Stimulated activated CD8-positive, alpha-beta memory T cell treated with anti-CD3 and anti-CD28 coated beads, Interleukin-2, amount 100 ng/mL, for 1 hour (primary cell): ENCODE measurements at places on chromosomes 7 and 10.

DNA sequence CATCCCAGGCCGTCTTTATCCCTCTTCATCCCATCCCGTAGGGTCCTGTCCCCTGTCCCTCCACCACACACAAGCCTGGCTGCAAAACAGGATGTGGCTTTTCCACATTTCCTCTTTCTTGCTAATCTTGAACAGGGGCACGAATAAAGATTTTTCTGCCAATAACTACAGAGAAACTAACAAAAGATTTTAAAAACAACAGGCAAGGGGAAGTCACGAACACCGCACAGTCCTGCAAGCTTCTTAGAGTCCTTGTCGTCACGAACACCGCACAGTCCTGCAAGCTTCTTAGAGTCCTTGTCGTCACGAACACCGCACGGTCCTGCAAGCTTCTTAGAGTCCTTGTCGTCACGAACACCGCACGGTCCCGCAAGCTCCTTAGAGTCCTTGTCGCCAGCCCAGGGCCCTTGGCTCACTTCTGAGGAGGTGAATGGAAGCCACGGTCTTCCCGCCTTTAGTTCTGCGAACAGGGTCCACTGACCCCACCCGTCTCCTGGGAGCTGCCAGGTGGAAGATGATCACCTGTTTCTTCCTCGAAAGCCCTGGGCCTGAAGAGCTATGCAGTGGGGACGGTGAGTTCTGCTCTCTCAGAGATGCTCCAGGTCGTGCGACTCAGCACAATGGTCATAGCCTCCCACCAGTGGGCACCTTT is 10.3 kb upstream of the INSIG1 start:
- no peak for DNase-seq

DNA sequence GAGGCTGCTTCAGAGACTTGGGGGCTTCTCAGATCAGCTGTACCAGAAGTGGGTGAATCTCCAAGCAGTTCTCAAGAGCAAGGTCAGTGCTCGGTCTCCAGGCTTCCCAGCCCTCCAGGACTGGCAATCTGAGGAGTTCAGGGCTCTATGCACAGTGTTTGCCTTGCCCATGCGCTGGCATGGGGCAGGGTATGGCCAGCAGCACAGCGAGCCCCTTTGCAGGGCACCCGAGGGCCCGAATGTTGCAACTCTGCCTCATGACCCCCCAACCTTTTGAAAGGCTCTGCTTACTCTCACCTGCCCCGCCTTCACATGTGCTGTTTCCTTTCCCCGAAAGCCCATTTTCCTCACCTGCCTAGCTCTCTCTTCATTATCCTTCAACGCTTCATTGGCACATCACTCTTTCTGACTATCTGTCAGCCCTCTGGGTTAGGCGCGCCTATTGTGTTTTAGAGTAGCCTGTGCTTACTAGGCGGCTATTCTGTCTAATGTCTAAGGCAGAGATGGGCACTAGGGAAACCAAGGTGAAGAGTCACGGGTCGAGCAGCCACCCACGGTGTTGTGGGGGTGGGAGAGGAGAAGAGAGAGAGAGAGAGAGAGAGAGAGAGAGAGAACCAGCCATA is 83.6 kb downstream of the WDFY4 start:
- DNase-seq: no peak

- no peak for DNase-seq
Observed at GRCh38 chr10:80697926-80698325, 160.2 kb downstream of the SH2D4B start.

DNA sequence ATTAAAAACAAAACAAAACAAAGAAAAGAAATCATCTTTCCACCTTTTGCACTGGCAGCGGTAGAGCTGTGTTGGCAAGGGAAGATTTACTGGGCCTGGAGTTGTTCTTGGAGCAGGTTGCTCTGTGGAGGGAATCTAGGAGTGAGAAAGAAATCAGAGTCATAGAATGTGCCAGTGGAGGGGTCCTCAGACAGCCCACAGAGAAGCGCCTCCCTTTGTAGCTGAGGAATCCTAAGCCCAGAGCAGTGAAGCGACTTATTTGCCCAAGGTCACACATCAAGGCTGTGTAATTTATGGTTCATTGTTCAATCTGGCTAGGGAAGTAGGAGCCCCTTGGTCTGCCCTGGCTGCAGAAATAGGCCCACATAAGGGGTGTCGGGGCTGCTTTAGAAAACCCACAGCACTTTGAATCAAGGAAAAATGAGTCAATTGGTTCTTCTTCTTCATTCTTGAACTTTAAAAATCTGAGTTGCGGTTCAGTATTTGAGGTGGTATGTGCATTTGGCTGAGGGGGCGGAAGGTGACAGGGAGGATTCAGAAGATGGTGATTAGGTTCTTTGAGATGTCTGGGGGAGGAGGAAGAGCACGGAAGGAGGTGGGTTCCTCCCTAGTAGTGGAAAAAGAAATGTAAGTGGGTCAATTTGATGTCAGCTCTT is 253.7 kb downstream of the PTEN start:
- DNase-seq: no peak
